CD4-positive, alpha-beta memory T cell (primary cell): ENCODE measurements at places on chromosomes 3 and 15. TPM values are rescaled to one million over a fixed set of nuclear protein-coding genes. Genes with fewer than 3 reads are reported as not detected.

ECE2 gene
- total RNA-seq, result not detected

CYP11A1 gene
- total RNA-seq, result not detected

- H3K27me3 ChIP-seq, result no peaks in the 10 kb centered on the region
- no peaks in the 10 kb centered on the region for H3K4me1 ChIP-seq
- no peaks in the 10 kb centered on the region for H3K36me3 ChIP-seq
- no peak overlapping the region for H3K27ac ChIP-seq
Observed at GRCh38 chr3:89414270-89414669, 306.8 kb downstream of the EPHA3 start.

- no peak overlapping the region for H3K4me3 ChIP-seq
- no peak overlapping the region for H3K27ac ChIP-seq
- H3K27me3 ChIP-seq, result no peaks in the 10 kb centered on the region
- DNase-seq, result no peak
Observed at GRCh38 chr3:196987022-196987421, 18.4 kb upstream of the PIGZ start.

DNA sequence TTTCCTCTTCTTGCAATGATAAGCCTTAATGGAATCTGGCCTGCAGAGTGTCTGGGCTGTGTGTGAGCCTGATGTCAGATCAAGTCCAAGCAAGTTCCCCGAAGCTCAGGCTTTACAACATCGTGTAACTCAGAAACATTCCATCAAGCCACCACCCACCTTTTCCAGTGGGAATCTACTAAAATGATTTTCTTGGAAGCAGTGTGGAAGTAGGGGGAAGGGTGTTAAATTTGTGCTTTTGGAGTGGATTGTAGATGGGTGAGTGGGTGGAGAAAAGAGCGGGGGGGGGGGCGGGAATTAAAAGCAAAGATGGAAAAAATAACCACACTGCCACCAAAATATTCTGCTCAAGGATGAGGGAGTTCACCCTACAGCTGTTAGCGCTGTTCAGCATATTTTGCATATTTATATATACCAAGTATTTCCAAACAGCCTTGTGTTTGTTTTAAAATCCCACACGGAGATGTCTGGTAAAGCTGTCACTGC lies 53.6 kb downstream of the VGLL3 start:
- no peaks in the 10 kb centered on the region for H3K4me1 ChIP-seq
- no peak for DNase-seq
- H3K27me3 ChIP-seq, result no peaks in the 10 kb centered on the region
- no peak overlapping the region for H3K4me3 ChIP-seq

- no peaks in the 10 kb centered on the region for H3K4me1 ChIP-seq
- H3K36me3 ChIP-seq, result no peaks in the 10 kb centered on the region
- no peak for DNase-seq
- H3K4me3 ChIP-seq, result no peak overlapping the region
- no peak overlapping the region for H3K27ac ChIP-seq
Observed at GRCh38 chr3:98775459-98776139, 12.5 kb downstream of the ST3GAL6 start.

DNA sequence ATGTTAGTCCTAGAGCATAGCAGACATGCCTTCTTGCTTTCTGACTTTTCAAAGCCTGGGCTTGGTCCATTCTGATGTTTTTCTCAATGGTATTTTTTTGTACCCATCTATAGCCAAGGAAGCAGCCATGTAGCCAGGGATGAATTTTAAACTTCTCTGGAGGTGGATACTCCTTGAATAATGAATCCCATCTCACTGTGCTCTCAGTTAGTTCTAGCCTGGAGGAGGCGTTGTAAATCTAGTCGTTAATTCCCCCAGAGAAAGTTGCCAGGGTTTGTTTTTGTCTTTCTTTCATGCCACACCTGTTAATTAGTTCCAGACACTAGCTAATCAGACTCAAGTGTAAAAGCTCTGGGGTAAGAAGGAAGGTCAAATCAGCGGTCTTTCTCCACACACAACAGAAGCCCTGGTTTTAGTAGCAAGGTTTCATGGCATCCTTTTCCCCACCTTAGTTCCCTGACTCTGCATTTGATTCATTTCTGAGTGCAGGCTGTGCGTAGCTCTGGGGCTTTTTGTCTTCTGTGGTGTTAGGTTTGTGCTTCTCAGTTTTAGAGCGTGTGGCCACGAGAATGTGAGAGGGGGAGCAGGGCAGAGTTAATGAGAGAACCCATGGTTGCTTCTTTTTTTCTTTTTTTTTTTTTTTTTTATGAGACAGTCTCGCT lies 19.7 kb downstream of the PTPRG start:
- DNase-seq, result no peak
- no peaks in the 10 kb centered on the region for H3K27me3 ChIP-seq
- no peak overlapping the region for H3K27ac ChIP-seq
- no peaks in the 10 kb centered on the region for H3K4me1 ChIP-seq
- no peak overlapping the region for H3K4me3 ChIP-seq
- no peaks in the 10 kb centered on the region for H3K36me3 ChIP-seq

GRCh38 chr3:44554626-44555592 lies at the start of gene ZKSCAN7:
Gene ZKSCAN7 (plus strand): TSS chr3:44555193. CDS start chr3:44557048, 1,855 bp downstream.
- H3K27ac ChIP-seq, result peak within 1 kb of the TSS; percentile 38
- peaks cover 10% of the 10 kb centered on the region for H3K4me1 ChIP-seq
- peak; percentile 37 for DNase-seq
- no peaks in the 10 kb centered on the region for H3K27me3 ChIP-seq

DNA sequence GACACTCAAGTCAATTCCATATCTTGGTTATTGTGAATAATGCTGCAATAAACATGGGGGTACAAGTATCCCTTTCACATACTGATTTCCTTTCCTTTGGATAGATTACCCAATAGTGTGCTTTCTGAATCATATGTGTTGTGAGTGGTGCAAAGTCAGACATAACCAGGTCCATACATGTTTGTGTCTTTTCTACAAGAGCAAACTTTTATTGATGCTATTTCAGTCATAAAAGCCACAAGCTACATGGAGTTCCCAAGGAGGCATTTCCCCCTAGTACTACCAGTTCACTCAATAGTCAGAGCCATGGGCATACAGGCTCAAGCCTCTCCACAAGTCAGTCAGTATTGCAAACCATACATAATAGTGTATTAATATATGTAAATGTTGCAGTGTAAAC lies 10.1 kb downstream of the CEP63 start:
- no peak overlapping the region for H3K4me3 ChIP-seq
- H3K4me1 ChIP-seq, result no peaks in the 10 kb centered on the region
- no peaks in the 10 kb centered on the region for H3K27me3 ChIP-seq
- H3K36me3 ChIP-seq, result no peaks in the 10 kb centered on the region
- no peak overlapping the region for H3K27ac ChIP-seq
- DNase-seq, result no peak
